Stimulated activated CD4-positive, alpha-beta T cell treated with anti-CD3 and anti-CD28 coated beads, Interleukin-15, amount 100 ng/mL, for 24 hours (primary cell): ENCODE measurements at places on chromosomes 12 and 14.

DNA sequence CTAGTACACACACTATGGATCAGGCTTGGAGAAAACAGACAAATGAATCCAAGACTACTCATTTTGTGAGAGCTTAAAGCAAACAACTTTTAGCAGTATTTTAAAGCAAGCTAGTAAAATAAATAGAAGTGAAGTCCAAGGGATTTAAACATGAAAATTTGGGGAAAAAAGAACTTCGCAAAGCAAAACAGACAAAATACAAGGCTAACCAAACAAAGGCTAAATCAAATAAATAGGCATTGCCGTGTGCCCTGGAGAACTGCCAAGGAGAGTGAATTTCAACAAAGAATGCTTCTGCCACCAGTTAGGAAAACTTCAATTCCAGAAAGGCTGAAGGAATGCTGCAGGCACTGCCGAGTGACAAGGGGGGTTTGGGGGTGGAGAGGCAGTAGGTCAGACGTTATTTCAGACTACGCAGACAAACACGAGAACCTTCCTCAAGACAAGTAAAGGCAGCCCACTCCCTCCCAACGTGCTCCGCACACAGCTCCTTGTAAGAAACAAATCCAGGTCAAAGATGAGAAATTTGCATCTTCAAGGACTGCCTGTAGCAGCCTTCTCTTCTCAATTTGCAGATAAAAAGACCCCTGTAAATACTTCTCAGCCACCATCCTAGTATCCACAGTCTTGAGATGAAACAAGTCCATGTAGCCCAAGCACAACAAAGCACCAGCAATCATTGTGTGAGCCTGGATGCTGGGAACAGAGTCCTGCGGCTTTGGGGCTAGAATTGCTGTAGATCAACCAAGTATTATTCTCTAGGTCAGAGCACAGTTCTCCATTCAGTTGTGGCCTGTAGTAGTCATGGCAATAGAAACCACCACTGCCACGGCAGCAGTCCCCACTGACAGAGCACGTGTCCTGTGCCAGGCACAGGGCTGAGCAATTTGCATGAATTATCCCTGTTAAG is 43.3 kb downstream of the EFCAB11 start:
- no peak for DNase-seq

DNA sequence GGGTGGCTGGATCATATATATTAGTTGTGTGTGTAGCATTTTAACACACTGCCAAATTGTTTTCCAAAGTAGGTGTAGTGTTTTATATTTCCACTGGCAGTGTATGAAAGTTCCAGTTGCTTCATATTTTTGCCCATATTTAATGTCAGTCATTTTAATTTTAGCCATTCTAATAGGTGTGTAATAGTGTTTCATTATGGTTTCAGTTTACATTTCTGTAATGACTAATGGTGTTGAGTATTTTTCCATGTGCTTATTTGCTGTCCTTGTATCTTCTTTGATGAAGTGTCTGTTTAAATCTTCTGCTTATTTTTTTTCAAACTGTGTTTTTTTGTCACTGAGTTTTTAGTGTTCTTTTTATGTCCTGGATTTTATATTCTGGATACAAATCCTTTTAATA is 8.7 kb downstream of the TBC1D15 start:
- no peak for DNase-seq

- DNase-seq: no peak
These were observed 349.9 kb downstream of the ETNK1 start for GRCh38 chr12:22974865-22975264.

- no peak for DNase-seq
These were observed 29.8 kb downstream of the FIGNL2 start for GRCh38 chr12:51818566-51819300.

GRCh38 chr12:123928274-123928865 is 44.3 kb downstream of the CCDC92 start:
- no peak for DNase-seq

- DNase-seq: no peak
These were observed 12.2 kb downstream of the EIF5 start for GRCh38 chr14:103346286-103346685.

GRCh38 chr12:4387607-4388006 is 8.1 kb upstream of the FGF23 start:
- no peak for DNase-seq

- DNase-seq: no peak
These were observed 37.9 kb downstream of the BHLHE41 start for GRCh38 chr12:26086936-26087335.

- DNase-seq: no peak
These were observed 20.3 kb downstream of the PDE6H start for GRCh38 chr12:14993117-14993516.
